T-cell (primary cell): ENCODE measurements at places on chromosomes 6 and 20. TPM values are rescaled to one million over a fixed set of nuclear protein-coding genes. Genes with fewer than 3 reads are reported as not detected.
A peak's percentile ranks its signal among the peaks of the same experiment; 100 is the strongest.

The COX4I2 gene
- not detected for total RNA-seq

The ADGRF5 gene
- not detected for total RNA-seq

The FAM83D gene
- total RNA-seq = 1.3 TPM

The BPIFB2 gene
- 0.16 TPM for total RNA-seq

The PRICKLE4 gene
- total RNA-seq = not detected

The ARMH2 gene
- 4.6 TPM for total RNA-seq

The BACH2 gene
- 81.9 TPM for total RNA-seq

The TGM2 gene
- 1.8 TPM for total RNA-seq

The RSPO3 gene
- total RNA-seq = not detected

The C6orf132 gene
- total RNA-seq = not detected

- DNase-seq = no peak
Observed at GRCh38 chr6:63426844-63427243, 107.1 kb upstream of the LGSN start.

- DNase-seq = no peak
Observed at GRCh38 chr6:44039839-44040350, 87.4 kb downstream of the MRPL14 start.

GRCh38 chr20:23624324-23624691, 13.4 kb downstream of the CST3 start:
- DNase-seq = no peak

GRCh38 chr20:53070706-53071392, 98.7 kb downstream of the TSHZ2 start:
- DNase-seq = no peak

- no peak for DNase-seq
Observed at GRCh38 chr6:40930555-40930954, 108.5 kb downstream of the UNC5CL start.

DNA sequence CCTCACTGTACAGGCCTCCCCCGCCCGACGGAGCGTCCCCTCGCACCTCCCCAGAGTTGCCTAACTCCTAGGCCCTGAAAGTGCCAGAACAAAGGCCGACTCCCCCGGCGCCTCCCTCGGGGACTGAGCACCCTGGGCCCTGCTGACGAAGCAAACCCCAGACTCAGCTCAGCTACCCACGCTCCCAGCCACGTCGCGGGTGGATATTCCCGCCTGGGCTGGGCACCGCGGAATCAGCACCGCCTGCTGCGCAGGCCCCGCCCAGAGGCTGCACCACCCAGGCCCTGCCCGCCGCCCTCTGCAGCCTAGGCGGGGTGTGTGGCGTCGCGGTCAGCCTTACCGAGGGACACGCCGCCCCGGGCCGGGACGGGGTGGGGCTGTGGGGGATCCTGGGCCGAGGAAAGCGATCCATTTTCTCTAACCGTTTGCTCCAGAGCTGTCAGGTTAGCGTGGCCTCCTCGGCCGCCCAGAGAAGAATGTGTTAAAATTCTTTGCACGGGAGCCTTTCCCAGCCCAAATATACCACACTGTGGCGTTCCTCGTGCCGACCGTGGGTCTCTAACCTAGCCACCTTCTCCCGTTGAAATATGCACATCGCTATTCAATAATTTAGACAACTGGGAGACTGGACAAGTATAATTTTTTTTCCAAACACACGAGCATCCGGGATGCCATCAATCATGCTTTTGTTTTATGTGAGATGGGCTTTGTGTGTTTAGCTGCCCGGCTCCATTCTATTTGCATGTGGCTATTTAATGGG, 31.4 kb downstream of the TFAP2A start:
- no peak for DNase-seq

- DNase-seq = no peak
Observed at GRCh38 chr20:41734506-41734945, 116.3 kb upstream of the CHD6 start.

GRCh38 chr6:91761621-91762020, 1174.7 kb upstream of the MAP3K7 start:
- DNase-seq = no peak

- no peak for DNase-seq
Observed at GRCh38 chr20:64242797-64243475, 12.6 kb upstream of the PCMTD2 start.

DNA sequence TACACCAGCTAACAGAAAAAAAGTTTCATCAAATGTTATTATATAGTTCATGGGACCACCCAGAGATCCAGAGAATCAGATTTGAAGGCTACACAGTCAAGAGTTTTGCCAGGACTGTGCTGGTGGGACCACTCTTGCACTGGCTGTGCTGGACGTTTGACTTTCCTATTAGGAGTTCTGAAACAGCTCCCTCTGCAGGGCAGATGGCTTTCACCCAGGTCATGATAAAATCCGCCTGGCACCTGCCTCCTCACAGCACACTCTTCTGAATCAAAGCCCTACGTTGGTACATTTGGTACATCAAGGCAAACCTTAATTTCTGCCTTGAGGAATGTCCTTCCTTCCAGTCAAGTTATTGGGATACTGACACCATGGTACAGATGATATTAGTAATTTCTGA, 302.1 kb downstream of the ZNF217 start:
- no peak for DNase-seq

- no peak for DNase-seq
Observed at GRCh38 chr6:166747644-166748595, 120.9 kb upstream of the RPS6KA2 start.

GRCh38 chr6:117072781-117073180, 192.6 kb upstream of the VGLL2 start:
- no peak for DNase-seq

DNA sequence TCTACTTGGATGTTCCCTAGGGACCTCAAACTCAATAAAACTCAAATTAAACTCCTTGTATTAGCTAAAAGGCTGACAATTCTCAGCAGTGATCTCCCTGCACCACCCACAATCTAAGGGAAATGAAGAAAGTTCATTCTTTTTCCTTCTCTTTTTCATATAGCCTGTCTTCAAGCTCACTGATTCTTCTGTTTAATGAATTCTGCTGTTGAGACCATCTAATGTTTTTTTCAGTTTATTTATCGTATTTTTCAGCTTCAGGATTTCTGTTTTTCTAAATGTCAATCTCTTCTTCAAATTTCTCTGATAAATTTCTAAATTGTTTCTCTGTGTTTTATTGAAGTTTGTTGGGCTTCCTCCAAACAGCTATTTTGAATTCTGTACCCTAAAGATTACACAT, 19.8 kb downstream of the CRISP2 start:
- DNase-seq = no peak

GRCh38 chr20:57417051-57417689, 26.0 kb downstream of the RBM38 start:
- no peak for DNase-seq

- DNase-seq = peak; percentile 62
Observed at GRCh38 chr6:32154514-32155161, 697 bp downstream of the PPT2 start.

DNA sequence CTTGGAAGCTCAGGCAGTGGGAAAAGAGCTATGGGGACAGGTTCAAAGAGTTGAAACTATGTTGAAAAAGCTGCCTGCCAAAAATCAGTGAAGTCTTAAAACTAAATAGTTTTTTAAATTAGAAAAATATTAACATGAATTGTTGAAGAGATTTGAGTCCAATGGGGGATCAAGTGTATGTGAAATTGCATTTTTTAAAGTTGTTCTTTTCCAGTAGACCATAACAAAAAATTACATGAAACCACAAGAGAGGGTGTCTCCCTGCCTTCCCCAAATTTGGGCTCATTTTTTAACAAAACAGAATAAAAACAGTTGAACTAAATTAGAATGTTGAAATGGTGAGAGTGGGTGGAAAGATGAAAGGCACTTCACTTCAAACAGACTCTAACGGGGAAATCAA, 31.5 kb upstream of the COL10A1 start:
- DNase-seq = no peak

DNA sequence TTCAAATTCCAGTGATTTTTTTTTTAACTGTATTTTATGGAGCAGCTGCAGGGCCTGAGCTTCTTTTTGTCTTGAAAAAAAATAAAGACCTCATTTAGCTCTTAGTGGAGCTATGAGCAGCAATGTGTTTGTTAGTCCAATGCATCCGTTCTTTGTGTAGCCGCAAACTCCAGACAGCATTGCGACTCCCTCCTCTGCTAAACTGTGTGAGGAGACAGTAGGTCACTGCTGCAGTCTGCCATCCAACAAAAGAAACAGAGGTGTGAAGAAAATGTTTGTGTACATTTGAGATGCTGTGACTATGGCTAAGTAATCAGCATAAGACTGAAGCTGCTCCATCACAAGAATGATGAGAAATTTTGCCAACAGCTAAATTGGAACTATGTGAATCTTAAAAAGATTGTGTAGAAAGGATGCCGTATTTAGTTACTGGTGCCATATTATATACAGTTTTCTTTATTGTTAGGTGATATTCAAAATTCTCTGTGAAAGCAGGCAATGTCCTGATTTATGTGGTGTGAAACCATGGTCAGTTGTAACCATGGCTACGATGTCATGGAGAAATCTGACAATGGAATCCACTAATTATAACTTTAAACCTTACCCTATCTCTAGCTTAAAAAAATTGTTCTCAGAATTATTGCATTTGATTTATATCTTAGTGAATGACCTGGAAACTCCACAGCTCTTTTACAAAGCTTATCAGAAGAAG, 428.8 kb upstream of the EPHA7 start:
- no peak for DNase-seq

GRCh38 chr20:24694157-24694726, 224.8 kb downstream of the SYNDIG1 start:
- no peak for DNase-seq

GRCh38 chr6:2157441-2158127, 87.8 kb downstream of the GMDS start:
- DNase-seq = no peak

DNA sequence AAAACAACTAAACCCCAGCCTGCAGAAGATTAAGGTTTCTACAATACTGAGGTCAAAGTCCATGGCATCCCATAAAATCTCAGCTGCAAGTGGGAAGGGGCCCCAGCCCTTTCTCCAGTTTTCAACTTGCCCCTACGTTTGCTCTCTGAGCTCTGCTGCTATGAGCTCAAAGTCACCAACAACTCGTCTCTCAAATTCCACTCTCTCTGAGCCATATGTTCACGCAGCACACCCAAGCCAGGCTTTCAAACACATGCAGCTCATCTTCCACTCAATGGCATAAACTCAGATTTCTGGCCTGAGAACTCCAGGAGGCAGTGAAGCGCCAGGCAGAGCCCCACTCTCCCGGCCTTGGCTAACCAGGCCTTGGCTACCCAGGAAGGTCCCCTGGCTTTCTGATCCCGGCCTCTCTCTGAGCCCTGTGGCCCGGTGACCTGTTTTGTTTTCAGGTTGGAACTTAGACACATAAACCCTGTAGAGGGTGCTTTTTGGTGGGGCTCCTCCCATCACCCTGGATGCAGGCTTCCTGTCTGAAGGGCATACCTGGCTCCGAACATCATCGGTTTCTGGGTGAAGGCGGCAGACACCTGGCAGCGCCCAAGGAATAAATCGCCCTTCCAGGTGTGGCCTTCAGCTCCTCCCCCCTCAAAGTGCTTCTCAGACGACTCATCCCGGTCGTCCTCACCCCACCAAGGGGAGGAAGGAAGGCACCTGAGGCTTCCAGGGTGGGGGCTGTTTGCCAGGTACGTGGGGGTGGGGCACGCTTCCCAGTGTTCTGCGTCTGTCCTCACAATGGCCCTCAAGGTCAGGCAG, 12.4 kb downstream of the SLC22A23 start:
- no peak for DNase-seq

GRCh38 chr6:32906539-32906938, 34.3 kb downstream of the HLA-DMB start:
- DNase-seq = no peak

- no peak for DNase-seq
Observed at GRCh38 chr6:12560315-12560714, 156.3 kb upstream of the PHACTR1 start.

DNA sequence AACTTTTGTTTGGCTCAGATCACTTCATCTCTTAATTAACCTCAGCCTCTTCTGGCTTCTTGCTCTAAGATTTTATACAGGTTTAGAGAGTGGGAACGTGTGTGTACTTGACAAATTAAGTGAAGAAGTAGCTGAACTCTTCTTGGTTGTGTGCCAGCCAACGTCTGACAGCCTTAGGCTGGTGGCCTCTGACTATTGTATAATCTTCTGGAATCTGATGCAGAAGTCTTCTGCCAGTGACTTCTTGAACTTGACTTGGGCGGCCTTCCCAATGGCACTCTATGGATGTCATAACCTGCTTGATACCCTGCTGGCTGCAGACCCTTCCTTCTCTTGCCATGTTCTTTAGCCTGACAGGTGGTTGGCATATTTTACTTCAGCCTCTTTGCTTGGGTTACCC, 660.5 kb downstream of the DOK5 start:
- DNase-seq = no peak

DNA sequence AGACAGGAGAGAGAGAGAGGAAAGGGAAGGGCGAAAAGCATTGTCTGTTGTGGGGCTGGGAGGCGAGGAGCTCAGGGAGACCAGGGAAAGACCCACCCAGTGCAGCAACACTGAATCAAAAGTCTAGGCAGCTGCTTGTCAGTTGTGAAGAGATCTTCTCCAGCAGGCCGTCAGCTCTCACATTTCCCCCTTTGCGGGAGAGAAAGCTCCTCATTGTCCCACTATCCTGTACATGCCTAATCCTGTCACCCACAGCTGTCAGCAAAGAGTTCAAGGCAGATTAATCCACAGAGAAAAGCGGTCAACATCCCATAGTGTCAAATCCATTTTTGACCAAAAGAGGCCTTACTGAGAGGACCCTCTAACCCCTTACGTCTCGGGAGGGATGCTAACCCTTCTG, 27.3 kb downstream of the RNF182 start:
- no peak for DNase-seq

GRCh38 chr6:155171109-155171746, 92.6 kb upstream of the CLDN20 start:
- peak; percentile 20 for DNase-seq

GRCh38 chr20:21510414-21511384, 3.2 kb downstream of the NKX2-2 start:
- DNase-seq = no peak

DNA sequence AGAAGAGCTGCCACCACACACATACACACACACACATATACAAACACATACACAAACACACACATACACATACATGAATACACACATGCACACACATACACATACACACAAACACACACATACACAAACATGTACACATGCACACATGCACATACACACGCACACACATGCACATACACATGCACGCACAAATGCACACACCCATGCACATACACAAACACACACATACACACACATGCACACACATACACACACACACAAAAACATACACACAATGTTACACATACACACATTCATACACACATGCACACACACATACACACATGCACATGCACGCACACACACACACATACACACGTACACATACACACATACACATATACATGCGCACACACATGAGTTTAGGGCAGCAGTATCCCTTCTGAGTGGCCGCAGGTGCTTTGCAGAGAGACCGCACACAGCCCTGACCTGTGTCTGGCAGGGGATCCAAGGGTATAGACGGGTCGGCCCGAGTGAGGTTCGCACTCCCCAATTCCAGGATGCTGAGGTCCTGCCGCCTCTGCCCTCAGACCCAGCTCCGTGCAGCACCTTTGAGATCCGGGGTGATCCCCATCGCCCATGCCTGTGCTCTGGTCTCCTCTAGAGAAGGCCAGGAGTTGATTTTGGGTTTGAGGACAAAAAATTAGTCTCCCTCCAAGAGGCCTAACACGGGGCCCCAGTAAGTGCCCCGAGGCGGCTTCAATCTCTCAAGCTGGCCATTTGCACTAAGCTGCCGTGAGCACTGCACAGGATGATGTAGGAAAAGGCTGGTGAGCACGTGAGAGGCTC, 56.8 kb downstream of the TMEM242 start:
- no peak for DNase-seq
